ENCODE measurements at places on chromosomes 4 and X. TPM values are rescaled to one million over a fixed set of nuclear protein-coding genes. Genes with fewer than 3 reads are reported as not detected.

Gene PCDH18
- total RNA-seq, result not detected

Gene STPG2
- not detected for total RNA-seq

Gene PABPC1L2B
- total RNA-seq, result not detected

Gene BRS3
- not detected for total RNA-seq

Gene QRFPR
- not detected for total RNA-seq

Gene AFM
- not detected for total RNA-seq

Gene MAGEB10
- not detected for total RNA-seq

Gene ATP11C
- 11.8 TPM for total RNA-seq

Gene SAGE1
- not detected for total RNA-seq

Gene APBB2
- total RNA-seq, result 0.53 TPM

Gene RHOH
- 159 TPM for total RNA-seq

Gene SYN1
- 0.57 TPM for total RNA-seq

Gene NAP1L3
- 0.66 TPM for total RNA-seq

Gene SCD5
- 2.9 TPM for total RNA-seq

All from activated CD8-positive, alpha-beta T cell treated with anti-CD3 and anti-CD28 coated beads, Interleukin-2, amount 10 ng/mL, durations not matched to agents 7 days and 5 days (primary cell).